Activated T-cell treated with anti-CD3 and anti-CD28 coated beads for 1 hour (primary cell): ENCODE measurements at places on chromosomes 12 and 14.

DNA sequence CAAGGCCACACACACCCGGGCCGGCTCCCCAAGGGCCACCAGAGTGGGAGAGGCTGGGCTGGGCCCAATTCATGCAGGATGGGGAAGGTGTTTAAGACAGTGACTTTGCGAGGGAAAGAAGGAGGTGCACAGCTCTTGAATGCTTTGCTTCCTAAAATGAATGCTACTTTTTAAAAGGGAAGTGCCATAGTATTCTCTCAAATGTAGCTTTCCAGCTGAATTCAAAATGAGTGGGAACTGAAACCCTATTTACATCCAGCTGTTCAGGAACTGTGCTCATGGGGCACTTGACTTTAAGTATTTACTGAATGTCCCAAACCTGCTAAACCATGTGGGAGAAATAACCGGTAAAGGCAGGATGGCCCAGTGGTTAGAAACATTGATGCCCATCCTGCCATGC, 7.6 kb downstream of the ITPK1 start:
- DNase-seq, result no peak

DNA sequence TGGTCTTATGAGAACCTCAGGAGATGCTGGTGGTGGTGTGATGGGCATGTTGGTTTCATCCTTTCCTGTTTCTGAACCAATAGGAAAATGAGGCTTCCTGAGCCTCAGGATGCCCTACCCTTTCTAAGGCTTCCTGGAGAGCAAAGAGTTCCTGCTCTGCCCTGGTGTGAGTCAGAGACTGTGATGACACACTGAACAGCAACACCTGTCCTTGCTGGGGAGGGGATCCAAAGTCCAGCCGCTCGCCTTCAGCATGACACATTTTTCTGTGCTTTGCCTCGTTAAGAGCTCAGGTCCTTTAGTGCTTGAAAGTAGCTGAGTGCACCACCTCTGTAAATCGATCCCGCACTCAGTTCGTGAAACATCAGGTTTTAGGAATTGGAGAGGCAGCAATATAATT, 116.0 kb downstream of the CACNA1C start:
- no peak for DNase-seq

- DNase-seq, result no peak
Measured at GRCh38 chr12:64236549-64236948, 14.5 kb upstream of the KICS2 start.

DNA sequence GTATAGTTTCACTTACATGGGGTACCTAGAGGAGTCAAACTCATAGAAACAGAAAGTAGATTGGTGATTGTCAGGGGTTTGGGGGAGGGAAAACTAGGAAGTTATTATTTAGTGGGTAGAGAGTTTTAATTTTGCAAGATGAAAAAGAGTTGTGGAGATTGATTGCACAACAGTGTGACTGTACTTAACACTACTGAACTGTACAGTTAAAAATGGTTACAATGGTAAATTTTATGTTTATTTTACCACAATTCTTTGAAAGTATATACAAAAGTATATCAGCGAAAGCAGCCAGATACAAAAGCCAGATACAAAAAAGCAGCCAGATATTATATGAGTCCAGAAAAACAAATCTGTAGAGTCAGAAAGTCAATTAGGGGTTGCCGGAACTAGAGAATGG, 247.6 kb downstream of the IPO8 start:
- no peak for DNase-seq

DNA sequence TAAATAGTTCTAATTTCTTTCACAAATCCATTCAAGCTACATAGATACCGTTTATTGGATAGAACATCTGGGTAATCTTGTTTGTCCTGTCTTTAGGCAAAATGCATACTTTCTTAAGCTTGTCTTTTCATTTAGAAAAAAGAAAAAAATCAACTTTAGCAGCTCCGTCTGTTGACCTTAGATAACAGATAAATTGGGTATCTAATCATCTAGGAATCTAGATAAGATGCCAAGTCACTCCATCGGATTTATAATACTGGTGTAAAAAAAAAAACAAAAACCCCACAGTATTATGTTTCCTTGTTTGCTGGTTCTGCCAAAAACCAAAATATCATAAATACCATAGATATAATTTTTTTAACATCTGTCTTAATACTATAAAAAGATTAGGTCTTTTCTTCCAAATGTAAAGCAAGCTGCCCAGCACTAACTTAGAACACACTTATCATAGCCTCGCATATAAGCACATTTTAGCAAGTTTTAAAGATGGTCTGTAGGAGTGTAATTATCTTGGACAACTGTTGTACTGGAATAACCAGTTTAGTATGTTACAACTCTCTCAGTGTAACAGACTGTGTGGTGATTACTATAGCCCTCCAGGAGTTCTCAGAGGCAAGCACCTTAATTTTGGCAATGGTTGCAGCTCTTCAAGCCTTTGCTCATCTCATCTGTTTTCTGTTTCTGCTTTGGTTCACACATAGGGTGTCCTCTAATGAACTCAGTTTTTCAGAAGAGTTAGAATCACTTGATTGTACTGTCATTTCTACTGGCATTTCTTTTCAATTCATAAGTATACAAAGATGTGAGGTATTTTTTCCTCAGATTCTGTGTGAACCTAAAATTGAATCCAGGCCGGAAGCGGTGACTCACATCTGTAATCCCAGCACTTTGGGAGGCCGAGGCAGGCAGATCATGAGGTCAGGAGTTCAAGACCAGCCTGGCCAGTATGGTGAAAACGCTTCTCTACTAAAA, 83.1 kb downstream of the ANO6 start:
- DNase-seq, result no peak

GRCh38 chr14:103628221-103628683, 759 bp upstream of the KLC1 start:
- DNase-seq, result peak; percentile 5

DNA sequence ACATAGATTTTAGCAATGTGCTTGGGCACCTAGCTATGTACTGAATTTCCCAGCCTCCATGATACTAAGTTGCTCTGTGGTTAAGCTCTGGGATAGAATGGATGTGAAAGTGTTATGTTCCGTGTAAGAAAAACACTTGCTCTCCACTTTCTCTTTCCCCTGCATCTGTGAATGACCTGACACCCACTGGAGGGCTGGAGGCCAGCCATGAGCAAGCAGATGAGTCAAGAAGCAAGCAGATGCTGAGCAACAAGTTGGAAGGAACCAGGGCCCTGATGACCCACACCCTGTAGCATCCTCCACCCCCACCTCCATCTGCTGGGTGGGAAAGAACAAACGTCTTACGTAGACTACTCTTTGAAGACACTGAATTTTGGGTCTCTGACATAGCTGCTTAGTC, 56.6 kb downstream of the EID3 start:
- DNase-seq, result no peak

GRCh38 chr12:117279606-117280005, 81.8 kb downstream of the NOS1 start:
- DNase-seq, result no peak

GRCh38 chr14:22420598-22421186, 168.3 kb downstream of the DAD1 start:
- DNase-seq, result no peak

DNA sequence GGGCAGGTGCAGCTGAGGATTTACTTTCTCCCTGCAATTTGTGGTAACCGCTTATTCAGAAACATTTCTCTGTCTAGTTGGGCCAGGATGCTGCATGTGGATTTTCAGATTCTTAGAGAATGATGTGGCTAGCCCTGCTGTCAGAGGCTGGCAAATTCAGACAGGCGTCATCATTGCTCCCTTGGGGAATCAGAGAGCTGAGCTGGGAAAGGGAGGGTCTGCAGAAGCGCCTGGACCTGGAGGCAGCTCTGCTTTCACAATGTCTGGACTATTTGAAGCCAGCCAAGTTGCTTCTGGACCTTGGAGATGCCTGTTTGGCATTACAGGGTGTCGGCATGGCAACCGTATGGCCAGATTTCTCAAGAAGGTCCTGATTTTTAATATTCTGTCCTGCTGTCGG, 3.4 kb downstream of the GALNT16 start:
- DNase-seq, result no peak

- DNase-seq, result no peak
Measured at GRCh38 chr14:94889520-94890312, 119.8 kb upstream of the GSC start.

DNA sequence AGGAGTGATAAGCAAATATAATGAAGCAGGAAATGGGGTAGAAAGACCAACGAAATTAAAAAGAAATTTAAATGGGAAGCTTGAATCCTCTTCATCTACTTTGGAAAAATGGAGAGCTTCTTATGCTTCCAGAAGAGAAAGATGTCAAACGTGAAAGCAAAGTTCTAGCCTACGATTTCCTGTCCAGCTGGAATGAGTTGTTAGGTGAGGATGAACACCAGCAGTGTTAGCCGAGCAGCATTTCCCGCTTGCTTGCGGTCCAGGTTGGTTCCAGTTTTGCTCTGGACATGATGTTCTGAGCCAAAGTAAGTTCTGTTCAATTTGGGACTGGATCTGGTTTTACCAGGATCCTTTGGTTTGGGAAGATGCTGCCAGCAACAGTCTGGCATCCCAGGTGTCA, 78.9 kb downstream of the DACT1 start:
- DNase-seq, result no peak

DNA sequence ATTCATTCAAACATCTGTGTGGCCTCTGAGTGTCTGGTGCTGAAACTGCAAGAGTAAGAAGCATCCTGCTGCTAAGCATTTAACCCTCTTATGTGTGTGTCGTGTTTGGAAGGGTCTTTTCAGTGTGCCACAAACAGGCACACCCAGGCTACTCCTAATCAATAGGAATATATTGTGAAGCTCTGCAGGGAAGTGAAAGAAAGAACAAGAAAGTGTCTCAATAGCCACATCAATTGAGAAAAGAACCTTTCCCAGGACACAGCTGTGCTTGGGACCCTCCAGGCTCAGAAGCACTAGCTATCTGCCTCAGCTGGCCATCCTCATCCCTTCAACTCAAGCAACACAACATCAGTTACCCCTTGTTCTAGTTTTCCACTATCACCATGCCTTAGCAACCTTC, 13.4 kb upstream of the KRAS start:
- DNase-seq, result no peak

DNA sequence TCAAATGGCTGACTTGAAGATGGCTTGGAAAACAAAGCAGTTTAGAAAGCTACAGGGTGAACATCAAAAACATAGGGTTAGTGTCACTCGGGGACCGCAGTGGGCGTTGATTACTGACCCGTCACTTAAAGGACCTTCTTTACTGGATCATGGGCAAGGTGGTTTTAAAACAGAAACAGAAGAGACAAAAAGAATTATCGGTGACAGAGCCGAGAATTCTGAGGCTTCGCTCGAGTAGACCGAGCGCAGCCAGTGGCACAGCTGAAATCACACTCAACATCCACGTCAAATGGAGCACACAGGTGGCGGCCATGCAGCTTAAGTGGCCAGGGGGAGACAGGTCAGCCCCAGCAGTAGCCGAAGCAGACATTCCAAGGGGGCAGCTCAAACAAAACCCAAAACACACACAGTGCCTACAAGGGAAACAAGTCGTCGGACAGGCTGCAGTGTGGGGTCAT, 17.3 kb downstream of the SNRNP35 start:
- no peak for DNase-seq

DNA sequence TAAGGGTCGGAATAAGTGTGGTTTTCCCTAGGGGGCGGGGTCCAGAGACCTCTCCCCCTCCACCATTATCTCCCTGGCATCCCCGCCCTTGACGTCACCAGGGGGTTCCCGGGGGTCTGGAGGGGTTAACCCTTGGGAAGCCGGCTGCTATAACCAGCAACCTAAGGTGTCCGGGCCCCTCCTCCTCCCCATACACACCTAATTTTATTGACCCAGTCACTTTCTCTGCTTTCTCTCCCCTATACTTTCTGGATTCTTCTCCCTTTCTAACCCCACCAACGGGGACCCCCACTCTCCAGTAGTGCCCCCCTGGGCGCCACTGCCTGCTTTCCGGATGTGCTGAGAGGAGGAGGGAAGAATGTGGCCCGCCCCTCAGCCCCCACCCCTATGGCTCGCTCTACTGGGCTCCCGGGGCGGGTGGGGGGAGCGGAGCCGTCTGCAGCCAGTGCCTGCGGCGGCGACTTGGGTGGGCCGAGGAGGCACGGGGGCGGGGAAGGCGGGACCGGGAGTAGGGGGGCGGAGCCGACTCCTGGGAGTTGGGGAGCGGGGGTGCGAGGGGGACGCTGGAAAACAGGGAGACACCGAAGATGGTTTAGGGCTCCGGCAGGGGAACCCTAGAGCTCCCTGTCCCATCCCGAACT, 1.8 kb downstream of the GLI1 start:
- no peak for DNase-seq

GRCh38 chr12:4005851-4006430, 132.7 kb upstream of the PARP11 start:
- no peak for DNase-seq

GRCh38 chr14:28677381-28677780, 89.2 kb upstream of the FOXG1 start:
- DNase-seq, result no peak

GRCh38 chr14:39617537-39617936, 185.3 kb upstream of the FBXO33 start:
- no peak for DNase-seq

DNA sequence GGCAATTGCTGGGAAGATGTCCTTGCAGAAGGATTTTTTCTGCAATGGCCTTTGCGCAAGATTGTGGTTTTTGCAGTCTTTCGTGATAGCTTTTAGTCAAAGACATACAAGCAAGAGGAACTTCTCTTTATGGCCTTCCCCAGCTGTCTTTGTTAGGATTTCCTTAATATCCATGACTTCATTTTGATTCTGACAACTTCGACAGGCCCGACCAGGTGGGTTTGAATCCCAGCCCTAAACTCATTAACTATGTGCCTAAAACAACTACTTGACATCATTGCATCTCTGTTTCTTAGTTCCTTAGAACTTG, 13.3 kb upstream of the VRK1 start:
- DNase-seq, result no peak
